ENCODE measurements at places on chromosomes 4 and X. TPM values are rescaled to one million over a fixed set of nuclear protein-coding genes. Genes with fewer than 3 reads are reported as not detected.

DNA sequence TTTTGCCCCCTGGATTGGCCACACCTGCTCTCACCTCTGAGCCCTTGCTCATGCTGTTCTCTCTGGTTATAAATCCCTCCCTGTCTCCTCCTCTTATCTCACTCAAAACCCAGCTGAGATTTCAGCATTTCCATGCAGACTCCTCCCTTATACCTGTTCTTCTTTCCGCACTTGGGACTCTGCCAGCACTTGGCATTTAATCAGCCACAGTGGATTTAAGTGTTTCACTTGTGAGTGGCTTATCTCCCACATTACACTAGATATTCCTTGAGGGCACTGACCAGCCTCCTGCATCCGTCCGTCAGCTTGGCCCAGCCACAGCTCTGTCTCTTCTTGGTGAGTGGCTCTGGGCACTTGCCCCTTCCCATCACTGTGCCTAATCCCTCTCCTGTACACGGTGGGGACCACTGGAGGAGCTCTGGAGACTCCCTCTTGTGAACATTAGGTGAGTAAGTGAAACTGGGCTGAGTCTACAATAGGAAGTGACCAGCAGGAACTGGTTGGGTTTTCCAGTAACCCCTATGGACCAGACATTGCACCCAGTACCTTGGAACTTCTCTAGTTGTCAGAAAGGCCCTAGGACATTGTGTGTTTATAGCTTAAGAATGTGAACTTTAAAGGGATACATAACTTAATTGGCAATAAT lies 19.9 kb downstream of the FGFBP1 start:
- no peak for DNase-seq

DNA sequence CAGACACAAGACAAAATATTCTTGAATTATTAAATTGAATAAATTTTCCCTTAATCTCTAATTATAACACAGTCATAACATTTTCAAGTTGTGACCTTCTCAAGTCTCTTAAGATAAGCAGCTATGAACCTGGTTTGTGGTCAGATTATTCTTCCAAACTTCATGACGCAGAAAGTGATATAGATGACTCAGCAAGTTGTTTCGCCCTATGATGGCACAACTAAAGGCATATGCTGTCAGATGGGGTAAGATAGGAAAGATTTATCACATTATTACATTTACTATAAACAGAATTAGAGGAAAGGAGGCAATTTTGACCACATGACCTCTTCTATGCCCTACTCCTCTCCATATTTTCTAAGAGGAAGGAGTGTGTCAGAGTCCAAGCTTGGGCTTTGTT lies 4.6 kb upstream of the DCAF12L2 start:
- no peak for DNase-seq

GRCh38 chr4:106021737-106022410 lies 126.6 kb downstream of the NPNT start:
- no peak for DNase-seq

DNA sequence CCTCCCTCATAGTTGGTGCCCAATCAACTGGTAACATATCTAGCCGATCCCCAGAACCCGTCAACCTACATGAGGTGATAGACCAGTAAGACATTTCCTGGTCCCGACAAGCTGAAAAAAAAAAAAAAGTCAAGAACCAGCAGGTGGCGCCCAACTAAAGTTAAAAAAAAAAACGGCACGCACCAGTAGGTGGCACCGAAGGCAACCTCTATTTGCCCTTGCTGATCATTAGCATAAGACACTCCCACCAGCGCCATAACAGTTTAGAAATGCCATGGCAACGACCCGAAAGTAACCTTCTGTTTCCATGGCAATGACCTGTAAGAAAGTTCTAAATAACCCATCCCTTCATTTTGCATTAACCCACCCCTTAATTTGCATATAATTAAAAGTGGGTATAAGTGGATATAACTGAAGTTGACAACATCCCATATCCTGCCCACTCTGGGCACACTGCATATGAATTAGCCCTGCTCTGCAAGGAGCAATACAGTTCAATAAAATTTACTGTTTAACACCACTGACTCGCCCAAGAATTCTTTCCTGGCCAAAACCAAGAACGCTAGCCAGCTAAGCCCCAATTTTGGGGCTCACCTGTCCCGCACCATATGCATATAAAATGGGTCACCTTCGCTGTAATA lies 83.9 kb upstream of the SPANXB1 start:
- DNase-seq: no peak

GRCh38 chr4:87193958-87194675 lies 26.3 kb downstream of the KLHL8 start:
- no peak for DNase-seq

- no peak for DNase-seq
Measured at GRCh38 chr4:182000077-182000476, 243.1 kb upstream of the TENM3 start.

GRCh38 chrX:46929439-46930261 lies 17.4 kb downstream of the JADE3 start:
- DNase-seq: no peak

DNA sequence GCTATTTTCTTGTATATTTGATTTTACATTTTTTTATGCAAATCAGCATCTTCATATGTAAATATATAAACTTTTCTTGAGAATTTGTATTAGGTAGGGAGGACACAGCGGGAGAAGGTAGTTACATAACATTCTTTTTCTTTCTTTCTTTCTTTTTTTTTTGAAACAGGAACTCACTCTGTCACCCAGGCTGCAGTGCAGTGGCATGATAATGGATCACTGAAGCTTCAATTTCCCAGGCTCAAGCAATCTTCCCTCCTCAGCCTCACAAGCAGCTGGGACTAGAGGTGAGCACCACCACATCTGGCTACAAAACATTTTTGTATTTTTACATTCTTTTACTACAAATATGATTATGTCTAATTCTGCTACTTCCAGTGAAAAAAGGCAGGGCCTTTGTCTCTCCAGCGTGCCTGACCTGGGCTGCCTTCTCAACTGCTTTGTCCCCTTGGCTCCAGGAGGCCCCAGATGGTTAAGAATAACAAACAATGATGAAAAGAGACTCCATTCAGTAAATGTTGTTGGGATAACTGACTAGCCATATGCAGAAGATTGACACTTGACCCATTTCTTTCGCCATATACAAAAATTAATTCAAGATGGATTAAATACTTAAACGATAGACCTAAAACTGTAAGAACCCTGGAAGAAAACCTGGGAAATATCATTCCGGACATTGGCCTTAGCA lies 46.5 kb upstream of the FAT4 start:
- DNase-seq: no peak

GRCh38 chrX:88325634-88326033 lies 421.4 kb upstream of the CPXCR1 start:
- DNase-seq: no peak

DNA sequence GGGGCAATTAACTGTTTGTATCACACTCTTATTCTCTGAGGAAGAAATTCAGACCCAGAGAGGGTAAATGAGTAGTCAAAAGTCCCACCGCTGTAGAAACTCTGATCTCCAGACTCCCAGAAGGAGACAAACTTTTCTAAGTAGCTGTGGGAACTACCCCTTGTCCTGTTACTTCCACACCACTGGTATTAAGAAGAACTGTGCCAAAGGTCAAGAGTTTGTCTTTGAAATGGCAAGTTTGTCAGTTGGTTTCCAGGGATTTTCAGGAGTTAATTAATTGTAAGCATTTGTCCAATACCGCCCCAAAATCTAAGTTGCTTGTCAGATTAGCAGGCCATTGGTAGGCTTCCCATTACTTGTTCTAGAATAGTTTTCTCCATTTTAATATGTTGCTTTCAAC lies 85.7 kb downstream of the GC start:
- no peak for DNase-seq

The SERTM2 gene
- total RNA-seq: not detected

DNA sequence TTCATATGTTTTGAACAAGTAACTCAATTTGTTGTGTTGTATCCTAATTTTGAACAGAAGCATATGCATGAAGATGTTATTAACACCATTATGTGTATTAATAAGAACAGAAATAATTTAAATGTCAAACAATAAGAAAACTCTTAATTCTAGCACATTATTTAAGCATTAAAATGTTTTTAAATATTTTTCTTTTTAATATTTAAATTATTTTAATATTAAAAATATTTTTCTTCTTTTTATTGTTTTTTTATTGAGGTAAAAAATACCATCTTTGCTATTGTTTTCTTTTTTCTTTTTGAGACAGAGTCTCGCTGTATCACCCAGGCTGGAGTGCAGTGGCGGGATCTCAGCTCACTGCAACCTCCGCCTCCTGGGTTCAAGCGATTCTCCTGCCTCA lies 441.0 kb upstream of the GALNT7 start:
- no peak for DNase-seq

The UGT2A1 gene
- not detected for total RNA-seq

The CLCN5 gene
- total RNA-seq: 3.6 TPM

DNA sequence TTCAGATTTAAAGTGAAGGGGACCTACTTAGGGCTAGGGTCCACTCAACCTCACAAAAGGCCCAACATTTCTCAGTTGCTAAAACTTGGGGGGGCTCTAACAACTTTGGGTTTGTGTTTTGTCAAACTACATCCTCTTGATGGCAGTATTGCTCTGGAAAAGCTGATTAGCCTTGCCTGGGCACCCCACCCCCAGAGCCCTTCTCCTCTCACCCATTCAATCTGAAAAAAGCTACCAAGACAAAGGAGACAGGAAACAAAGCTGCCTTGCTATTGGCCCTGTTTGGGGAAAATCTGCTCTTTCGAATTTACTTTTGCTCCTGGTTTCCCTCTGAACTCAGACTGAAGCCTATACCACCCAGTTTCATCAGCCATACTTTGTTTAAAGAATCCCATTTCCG lies 195.2 kb upstream of the STK26 start:
- no peak for DNase-seq

DNA sequence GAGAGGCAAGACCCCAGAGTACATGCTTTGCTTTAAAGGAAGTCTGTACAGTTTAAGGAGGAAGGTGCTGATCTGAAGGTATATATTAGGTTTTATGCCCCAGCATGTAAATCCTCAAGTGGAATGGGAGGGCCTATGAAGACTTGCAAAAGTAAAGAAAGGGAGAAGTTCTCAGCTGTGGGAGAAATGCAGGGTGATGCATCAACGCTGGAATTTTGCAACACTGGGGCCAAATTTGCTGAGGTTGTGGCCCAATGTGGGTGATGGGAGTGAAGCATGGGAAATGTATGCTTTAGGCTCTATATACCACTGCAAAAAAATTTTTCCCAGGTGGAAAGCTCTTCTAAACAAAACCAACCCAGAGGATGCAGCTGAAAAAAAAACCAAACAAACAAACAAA lies 33.8 kb upstream of the GPR174 start:
- no peak for DNase-seq

The ADH1C gene
- 6.7 TPM for total RNA-seq

- DNase-seq: no peak
Measured at GRCh38 chrX:16807548-16807947, 21.3 kb downstream of the TXLNG start.

- DNase-seq: no peak
Measured at GRCh38 chr4:112031712-112032328, 113.4 kb upstream of the FAM241A start.

The SLC34A2 gene
- total RNA-seq: 0.18 TPM
